T-helper 1 cell (primary cell): ENCODE measurements at places on chromosomes 11 and 22.

DNA sequence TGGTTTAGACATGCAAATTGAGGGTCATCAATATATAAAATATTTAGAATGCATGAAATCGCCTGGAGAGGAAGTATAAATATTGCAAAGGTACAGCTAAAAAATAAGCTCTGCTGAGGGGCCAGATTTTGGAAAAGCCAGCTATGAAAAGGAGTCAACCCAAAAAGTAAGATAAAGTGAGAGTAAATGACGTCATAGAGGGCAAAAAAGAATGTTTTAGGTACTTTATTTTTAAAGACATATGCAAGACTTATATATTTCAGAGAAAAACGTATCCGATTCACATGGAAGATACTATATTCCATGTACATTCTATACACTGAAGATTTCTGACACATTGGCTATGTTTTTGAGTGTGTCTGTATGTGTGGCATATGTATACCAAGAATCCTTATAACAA lies 13.6 kb downstream of the GRM5 start:
- DNase-seq, result no peak

- DNase-seq, result no peak
Measured at GRCh38 chr11:65163684-65164083, 6.3 kb upstream of the SPDYC start.

- no peak for DNase-seq
Measured at GRCh38 chr11:73189315-73189714, 28.8 kb upstream of the P2RY2 start.

DNA sequence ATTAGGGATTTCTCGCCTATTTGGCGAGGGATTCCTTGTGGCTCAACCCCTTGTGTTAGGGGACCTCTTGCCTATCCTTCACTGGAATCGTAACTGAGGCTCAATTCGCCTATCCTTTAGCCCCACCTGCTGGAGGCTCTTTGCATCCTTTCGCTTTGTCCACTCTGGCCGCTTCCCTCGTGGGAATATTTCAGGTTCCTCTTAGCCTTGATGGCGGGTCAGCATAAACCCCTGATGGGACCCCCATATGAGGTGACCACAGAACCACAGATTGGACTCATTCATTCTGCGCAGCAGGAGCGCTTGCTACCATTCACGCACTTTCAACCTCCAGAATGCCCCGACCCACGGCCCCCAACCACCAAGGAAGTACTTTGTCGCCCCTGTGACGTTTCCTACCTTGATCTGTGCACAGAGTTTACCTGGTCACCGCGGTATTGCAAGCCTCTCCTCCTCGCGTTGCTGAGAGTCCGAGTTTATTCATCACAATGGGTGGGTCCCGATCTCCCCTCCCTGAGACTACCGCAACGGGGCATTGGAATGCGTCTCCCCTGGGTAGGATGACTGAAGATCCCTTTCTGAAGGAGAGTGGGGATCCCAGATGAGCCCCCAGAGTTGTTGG lies at the start of gene OR52N2:
Gene OR52N2, plus strand, starts transcription at position 425 of the 622 bp plus-strand sequence. CDS start 11,412 bp downstream, outside the sequence.
- peak; percentile 38 for DNase-seq

- DNase-seq, result no peak
Measured at GRCh38 chr22:30272781-30273601, 6.3 kb upstream of the OSM start.

GRCh38 chr11:109132539-109132938 lies 289.5 kb upstream of the C11orf87 start:
- DNase-seq, result no peak

- DNase-seq, result no peak
Measured at GRCh38 chr11:45366619-45367190, 80.6 kb upstream of the SYT13 start.

DNA sequence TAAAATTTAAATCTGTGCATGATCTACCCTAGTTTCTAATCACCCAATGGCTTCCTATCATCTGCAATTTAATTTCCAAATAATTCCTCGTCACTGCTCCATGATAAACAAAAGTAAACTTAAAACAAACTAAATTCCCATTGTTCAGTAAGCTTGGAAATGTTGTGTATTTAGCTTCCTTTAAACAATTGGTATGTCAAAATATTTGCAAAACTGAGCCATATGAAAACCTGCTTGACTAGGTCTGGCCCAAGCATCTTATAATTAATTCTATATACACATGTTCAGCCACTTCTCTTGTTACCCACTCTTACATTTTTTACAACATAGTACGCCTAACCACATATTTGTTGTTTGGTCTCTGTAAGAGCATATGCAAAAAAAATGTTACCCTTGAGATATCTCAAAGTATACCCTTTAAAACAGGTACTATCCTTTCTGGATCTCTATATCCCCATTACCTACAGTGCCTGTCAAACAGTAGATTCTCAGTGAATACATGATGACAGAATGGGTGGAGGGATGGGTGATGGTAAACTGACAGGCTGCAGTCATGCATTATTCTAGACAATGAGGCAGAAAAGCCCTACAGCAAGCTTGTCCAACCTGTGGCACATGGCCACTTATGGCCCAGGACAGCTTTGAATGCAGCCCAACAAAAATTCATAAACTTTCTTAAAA lies 1277.9 kb upstream of the TENM4 start:
- no peak for DNase-seq

DNA sequence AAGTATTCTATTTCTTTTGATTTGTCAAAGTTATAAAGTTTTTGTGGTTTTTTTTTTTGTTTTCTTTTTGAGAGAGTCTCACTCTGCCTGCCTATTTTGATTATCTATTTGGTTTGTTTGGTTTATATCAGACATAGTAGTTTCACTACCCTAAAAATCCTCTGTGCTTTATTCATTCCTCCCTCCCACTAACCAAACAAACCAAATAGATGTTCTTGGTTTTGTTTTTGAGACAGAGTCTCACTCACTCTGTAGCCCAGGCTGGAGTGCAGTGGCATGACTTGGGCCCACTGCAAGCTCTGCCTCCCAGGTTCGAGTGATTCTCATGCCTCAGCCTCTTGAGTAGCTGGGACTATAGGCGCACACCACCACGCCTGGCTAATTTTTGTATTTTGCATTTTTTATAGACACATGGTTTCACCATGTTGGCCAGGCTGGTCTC lies 67.9 kb downstream of the ENTHD1 start:
- no peak for DNase-seq

DNA sequence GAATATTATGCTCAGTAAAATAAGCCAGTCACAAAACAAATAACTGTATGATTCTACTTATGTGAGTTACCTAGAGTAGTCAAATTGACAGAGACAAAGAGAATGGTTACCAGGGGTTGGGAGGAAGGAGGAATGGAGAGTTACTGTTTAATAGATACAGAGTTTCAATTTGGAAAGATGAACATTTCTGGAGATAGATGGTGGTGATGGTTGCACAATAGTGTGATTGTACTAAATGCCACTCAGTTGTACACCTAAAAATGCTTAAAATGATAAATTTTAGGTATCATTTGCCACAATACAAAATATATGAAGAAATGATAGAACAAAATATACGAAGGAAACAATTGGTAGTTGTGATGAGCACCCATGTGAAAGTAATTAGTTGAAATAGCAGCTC lies 43.4 kb downstream of the PDHX start:
- DNase-seq, result no peak

- no peak for DNase-seq
Measured at GRCh38 chr22:50119768-50120251, 30.0 kb downstream of the MOV10L1 start.

DNA sequence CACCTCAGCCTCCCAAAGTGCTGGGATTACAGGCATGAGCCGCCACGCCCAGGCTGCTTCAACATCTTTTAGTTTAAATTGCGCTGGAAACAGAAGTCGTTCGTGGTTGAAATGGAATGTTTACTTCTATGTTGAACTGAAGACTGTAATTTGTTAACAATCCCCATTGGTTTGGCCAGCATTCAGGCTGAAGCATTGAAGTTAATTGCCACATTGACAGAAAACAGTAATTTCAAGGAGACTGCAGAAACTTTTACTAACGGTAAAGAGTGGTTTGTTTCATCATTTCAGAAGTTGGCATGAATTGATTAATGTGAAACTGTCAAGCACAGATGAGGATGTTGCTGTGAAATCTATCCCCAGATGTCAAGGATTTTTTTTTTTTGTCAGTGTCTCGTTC lies 14.2 kb downstream of the AP5B1 start:
- no peak for DNase-seq

DNA sequence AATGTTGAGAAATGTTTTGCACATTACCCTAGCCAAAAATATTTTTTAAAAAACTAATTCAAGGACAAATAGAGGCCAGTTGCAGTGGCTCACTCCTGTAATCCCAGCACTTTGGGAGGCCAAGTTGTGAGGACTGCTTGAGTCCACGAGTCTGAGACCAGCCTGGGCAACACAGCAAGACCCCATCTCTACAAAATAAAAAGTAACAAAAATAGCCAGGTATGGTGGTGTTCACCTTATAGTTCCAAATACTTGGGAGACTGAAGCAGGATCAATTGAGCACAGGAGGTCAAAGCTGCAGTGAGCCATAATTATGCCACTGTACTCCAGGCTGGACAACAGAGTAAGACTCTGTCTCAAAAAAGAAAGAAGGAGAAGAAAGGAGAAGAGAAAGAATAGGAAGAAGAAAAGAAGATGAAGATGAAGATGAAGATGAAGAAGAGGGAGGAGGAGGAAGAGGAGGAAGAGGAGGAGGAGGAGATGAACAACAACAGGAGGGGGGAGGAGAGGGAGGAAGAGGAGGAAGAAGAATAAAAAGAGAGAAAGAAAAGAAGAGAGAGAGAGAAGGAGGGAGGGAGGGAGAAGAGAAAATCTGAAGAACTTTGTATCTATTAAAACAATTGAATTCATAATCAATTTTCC lies 136.5 kb downstream of the TTC28 start:
- DNase-seq, result no peak

GRCh38 chr22:41512421-41513194 lies 31.7 kb downstream of the POLR3H start:
- DNase-seq, result no peak

- DNase-seq, result no peak
Measured at GRCh38 chr11:45021692-45022141, 71.0 kb upstream of the TP53I11 start.

DNA sequence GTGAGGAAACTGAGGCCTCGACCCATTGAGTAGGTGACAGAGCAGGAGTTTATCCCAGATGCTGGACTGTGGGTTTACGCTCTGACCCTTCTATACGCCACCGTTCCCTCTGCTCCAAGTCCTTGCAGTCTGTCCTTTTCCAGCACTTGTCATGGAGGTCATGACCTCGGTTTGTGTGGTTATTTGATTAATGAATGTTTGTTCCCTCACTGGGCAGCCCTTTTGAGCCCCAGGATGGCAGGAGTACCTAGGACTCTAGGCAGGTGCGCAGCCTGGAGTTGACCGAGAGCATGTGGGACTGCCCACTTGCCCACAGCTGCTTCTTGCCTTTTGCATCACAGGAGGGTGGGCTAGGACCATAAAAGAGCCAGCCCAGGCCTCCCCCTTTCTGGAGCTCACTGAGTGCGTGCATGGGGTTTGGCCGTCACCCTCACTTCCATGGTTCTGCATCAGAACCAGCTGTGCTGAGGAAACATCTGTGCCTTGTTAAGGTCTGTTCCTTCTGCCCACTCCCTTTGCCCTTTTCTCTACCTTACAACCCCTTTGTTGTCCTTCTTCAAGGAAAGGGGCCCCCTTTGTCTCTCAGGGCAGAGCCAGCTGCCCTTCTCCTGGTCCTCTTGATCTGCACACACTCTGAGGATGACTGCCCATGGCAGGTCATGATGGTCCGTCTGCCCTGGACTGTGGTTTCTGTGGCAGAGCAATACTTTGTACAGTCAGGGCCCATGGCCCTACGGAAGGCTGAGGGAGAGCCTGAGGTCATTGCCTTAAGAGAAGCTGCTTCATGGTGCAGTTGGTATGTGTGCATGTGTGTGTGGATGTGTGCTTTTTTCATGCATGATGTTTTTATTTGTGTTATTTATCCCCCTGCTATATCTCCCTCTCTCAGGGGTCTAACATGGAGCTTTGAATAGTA lies 38.2 kb downstream of the BMAL1 start:
- no peak for DNase-seq

DNA sequence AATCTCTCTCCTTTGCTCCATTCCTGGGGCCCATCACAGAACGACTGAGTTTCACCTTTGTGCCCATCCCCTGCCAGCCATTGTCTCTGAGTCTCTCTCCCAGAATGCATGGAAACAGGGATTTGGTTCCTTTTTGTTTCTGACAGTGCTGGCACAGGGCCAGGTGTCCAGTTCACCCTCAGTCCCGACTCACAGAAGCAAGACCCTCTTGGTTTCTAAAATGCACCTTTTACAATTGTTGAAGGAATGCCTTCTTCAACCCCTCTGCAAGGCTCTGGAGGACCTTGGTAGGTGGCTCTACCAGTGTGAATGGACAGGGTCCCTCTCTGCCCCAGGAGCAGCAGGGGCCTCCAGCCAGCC lies 5.1 kb upstream of the MYEOV start:
- DNase-seq, result no peak

DNA sequence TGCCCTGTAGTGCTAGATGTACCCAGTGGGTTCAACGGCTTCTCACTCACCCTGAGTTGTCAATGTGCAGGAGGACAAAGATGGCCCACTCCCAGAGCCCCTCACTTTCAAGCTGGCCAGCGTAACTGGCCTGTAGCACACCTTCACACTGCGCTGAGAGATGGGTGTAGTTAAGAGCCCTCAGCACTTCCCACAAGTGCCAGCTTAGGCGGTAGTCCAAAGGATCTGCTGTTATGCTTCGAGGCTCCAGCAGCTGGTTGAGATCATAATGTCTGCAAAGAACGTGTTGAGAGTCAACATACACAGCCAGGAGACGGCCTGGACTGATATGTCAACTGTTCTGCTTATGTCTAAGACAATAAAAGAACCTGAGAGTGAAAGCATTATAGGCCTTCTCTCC lies 14.7 kb upstream of the CHRNA10 start:
- no peak for DNase-seq

DNA sequence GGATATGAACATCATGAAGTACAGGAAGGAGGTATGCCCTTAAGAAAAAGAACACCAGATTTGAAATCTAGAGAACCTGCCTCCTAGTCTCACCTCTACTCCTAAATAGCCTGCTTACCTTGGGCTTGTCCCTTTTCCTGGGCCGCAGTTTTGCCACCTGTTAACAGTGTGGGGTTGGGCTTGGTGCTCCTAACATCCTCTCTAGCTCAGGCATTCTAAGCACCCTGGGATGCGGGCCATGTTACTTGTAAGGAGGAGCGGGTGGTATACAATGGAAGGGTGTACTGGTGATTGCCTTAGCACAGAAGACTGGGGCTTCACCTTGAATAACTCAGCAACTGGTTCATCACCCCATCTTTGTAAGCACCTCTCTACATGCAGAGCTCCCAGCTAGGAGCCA lies 48.7 kb downstream of the TIMP3 start:
- DNase-seq, result no peak

DNA sequence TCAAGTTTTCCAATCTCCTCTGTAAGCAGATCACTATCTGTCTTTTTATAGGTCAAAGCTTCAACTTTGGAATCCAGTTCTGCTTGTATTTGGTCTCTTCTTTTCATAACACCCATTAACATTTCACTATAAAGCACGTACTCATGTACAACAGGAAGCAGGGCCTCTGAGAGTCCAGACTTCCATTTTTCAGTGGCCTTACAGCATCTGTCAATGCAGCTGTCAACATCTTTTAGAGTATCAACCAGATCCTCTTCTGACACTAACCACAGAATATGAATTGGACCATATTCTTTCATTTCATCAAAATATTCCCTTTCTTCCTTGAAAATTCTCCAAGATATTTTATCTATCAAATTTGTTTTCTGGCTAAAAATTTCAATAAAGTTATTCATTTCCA lies 24.7 kb upstream of the SLN start:
- DNase-seq, result no peak
